Activated CD4-positive, alpha-beta T cell treated with anti-CD3 and anti-CD28 coated beads, Interleukin-2, amount 50 U/mL, for 48 hours (primary cell): ENCODE measurements at places on chromosomes 16 and 17.

GRCh38 chr16:58615280-58615679, 14.3 kb downstream of the CNOT1 start:
- no peak for DNase-seq

DNA sequence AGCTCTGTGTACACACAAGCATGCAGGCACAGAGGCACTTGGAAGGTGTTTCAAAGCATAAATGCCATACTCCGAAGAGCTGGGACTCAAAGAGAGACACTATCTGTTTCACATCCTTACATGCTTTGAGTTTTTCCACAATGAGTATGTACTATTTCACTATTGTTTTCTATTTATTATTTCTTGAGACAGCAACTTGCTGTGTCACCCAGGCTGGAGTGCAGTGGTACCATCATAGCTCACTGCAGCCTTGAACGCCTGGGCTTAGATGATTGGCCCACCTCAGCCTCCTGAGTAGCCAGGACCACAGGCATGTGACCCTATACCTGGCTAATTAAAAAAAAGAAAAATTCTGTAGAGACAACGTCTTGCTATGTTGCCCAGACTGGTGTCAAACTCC, 31.6 kb downstream of the CYB5D2 start:
- no peak for DNase-seq

DNA sequence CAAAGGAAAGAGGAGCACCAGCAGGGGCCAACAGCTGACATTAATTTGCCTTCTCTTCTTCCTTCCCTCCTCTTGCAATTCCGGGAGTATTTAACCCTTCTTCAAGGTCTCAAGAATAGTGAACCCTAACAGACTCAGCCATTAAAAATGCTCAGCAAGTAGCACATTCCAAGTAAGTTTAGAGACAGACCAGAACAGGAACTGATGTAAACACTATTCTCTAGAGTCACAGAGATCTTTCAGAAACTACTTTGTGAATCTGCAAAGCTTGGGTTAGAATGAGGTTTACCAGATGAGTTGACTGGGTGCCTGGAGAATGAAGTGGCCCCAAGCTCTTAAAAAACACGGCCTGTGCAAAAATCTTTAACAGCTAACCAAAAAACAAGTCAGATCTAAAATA, 50.9 kb downstream of the TEX2 start:
- DNase-seq: no peak

GRCh38 chr16:80103463-80103862, 437.3 kb upstream of the DYNLRB2 start:
- no peak for DNase-seq

- DNase-seq: no peak
These were observed 22.8 kb downstream of the NKD1 start for GRCh38 chr16:50570808-50571598.

DNA sequence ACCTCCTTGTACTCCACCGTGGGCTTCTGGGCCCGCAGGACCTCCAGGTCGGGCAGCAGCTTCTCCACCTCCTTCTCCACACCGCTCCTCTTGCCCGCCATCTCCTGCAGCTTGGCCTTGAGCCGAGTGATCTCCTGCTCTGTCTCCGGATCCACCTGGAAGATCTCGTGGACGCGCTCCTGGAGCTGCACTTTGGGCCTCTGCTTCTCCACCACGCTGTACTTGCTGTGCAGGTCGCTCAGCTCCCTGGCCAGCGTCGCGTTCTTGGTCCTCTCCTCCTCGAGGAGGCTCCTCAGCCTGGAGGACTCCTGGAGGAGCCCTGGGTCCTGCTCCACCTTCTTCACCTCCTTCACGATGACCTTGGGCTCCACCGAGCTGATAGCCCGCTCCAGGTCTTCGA, 8.8 kb downstream of the CDK3 start:
- no peak for DNase-seq

- no peak for DNase-seq
These were observed 66.9 kb upstream of the N4BP1 start for GRCh38 chr16:48676836-48677235.

DNA sequence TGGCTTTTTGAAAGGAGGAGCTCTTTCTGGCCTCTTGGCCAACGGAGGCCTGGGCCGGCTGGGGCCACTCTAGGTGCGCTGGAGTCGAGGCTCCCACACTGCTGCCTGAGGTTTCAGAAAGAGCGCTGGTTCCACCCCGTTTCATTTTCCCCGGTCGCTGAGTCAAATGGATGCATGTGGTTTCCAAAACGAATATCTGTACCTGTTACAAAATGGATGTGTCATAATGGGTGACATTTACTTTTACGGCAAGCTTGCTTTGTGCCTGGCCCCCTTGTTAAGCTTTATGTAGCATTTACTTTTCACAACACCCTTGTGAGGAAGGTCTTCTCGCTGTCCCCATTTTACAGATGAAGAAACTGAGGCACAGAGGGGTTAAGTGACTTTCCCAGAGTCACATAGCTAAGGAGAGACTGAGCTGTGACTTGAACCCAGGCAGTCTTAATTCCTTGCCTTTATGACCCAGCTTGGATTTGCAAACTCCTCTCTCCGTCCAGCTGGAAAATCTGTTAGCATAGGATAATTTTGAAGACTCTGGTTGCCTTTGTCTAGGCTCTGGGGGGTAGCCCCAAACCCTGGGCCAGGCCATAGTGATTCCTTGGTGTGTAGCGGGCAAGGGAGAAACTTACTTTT, 10.6 kb downstream of the KSR1 start:
- peak; percentile 80 for DNase-seq
